ENCODE measurements at places on chromosomes 16 and 17.

- no peak for DNase-seq
Measured at GRCh38 chr17:65198653-65199382, 61.6 kb downstream of the RGS9 start.

DNA sequence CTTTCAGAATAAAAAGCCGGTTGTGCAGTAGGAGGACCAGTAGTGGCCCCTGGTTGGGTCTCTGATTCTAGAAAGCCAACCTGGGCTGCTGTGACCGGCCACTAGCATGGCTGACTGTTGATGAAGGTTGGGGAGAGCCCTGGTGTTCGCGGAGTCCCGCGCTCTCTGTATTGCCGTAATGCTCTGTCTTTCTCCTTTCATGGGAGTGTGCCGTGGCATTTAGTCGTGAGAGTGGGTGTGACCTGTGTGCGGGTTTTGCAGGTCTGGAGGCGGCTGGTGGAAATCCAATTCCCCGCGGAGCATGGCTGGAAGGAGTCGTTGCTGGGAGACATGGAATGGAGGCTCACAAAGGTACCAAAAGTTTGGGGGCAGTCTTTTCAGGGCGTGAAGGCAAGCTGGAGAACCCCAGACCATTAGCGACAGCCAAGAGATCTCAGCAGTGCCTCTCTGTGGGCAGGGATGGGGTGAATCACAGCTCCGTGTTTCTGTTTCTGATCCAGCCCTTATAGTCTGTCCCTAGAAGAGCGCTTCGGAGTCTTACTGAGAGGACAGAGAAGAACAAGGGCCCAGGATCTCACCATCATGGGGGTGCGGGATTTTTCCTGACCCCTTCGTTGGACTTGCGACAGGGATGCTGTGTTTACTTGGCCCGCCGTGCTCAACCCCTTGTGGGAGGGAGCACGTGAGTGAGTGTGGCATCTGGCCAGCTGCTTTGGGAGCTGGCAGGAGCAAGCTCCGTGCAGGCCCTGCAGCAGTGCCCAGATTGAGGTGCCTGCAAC lies 56.5 kb downstream of the RNF213 start:
- DNase-seq = no peak

DNA sequence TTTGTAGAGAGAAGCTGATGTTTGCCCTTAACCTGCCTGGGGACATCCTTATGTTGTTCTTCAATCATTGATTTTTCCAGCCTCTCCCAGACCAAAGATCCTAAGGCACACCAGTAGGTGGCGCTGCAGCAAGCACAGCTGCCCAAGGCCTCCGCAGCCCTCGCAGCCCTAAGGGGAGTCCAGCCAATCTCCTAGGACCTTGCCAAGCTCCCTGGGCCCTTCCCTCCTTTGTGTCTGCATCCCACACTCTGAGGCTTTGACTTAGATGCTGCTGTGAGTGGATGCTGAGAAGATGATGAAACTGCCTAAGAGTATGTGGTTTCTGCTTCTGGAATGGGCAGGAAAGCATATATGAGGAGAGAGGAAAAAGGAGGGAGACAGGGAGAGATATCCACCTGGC lies 47.1 kb downstream of the SPACA3 start:
- DNase-seq = no peak

- no peak for DNase-seq
Measured at GRCh38 chr17:12046786-12047185, 26.1 kb downstream of the MAP2K4 start.

- DNase-seq = no peak
Measured at GRCh38 chr17:2700491-2701141, 10.9 kb downstream of the CLUH start.

DNA sequence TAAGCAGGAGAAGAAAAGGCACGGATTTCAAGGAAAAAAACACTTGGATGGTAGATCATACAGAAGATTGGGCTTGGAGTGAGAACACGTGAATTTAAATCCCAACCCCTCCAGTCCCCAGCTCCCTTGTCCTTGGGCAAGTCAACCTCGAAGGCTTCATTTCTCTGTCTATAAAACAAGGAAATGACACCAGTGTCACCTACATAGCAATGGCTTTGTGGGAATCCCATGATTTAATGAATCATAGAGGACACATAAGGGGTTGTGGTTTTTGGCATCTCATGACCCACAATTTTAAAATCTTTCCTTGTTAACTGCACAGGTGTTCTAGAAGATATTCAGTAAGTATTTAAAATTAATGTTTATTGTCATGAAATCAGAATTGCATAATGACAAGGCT lies 8.2 kb upstream of the CCL2 start:
- DNase-seq = no peak

GRCh38 chr17:8728971-8729370 lies 15.7 kb downstream of the CCDC42 start:
- DNase-seq = no peak

DNA sequence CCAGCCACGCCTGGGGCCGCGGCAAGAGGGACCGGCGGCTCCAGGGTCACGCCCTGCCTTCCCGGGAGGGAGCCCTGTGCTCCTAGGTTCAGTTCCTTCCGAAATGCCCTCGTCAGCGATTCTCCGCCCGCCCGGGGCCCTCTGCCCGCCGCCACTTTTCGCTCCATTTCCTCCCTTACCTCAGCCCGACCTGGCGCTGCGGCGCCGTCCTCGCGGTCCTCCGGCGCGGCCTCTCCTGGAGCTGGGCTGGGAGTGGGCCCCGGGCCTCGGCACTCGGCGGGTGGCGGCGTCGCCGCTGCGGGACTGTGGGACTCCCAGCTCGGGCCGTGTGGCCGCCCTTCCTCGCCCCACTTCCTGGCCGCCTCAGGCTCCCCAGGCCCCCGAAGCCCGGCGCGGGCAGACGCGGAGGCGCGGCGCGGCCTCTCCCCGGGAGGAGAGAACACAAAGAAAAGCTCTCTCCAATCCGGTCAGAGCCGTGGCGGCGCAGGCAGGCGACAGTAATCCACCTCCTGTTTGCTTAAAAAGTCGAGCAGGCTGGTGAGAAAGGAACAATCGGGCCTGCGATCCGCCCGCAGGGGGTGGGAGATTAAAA lies 1.6 kb downstream of the BAHCC1 start:
- DNase-seq = no peak

- no peak for DNase-seq
Measured at GRCh38 chr17:41340934-41341861, 9.4 kb downstream of the KRT33A start.

DNA sequence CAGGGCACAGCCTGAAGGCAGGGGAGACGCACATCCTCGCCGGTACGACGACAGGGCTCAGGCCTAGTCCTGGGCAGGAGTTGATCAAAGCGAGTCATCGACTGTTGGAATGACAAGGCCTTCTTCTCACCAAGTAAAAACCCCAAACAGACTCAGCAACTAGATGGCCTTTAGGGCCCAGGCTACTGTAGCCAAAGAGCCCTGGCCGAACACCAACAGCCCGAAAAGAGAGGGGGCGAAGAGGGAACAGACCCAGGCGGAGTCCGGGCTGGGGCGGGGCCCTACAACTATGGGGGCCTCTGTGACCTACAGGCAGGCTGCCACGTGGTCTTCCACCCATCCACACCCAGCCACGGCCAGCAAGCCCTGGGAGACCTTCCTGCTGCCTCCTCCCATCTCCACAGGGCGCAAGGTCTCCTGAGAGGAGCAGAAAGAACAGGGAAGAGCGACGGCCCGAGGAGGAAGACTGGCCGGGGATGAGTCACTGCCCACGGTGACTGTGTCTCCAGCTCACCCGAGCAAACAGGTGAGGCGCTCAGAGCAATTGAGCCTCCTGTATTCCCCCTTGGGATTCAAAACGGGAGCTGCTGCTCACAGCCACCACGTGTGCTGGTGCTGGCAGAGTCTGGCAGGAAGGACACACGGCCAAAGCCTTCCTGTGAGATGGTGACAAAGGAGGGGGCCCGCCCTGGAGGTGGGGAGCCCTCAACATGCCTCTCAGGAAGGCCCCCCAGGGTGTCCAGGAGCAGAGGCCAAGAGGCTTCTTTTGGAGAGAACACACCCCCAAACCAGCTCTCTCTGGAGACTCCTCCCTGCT lies 17.7 kb downstream of the SLC16A3 start:
- no peak for DNase-seq

- DNase-seq = no peak
Measured at GRCh38 chr16:49859125-49859811, 3.4 kb upstream of the ZNF423 start.

GRCh38 chr17:67362173-67362572 lies 4.2 kb downstream of the PSMD12 start:
- no peak for DNase-seq

GRCh38 chr17:57916925-57917858 lies 38.0 kb downstream of the CUEDC1 start:
- DNase-seq = peak; percentile 25

- DNase-seq = no peak
Measured at GRCh38 chr16:7590934-7591333, 258.3 kb downstream of the RBFOX1 start.

DNA sequence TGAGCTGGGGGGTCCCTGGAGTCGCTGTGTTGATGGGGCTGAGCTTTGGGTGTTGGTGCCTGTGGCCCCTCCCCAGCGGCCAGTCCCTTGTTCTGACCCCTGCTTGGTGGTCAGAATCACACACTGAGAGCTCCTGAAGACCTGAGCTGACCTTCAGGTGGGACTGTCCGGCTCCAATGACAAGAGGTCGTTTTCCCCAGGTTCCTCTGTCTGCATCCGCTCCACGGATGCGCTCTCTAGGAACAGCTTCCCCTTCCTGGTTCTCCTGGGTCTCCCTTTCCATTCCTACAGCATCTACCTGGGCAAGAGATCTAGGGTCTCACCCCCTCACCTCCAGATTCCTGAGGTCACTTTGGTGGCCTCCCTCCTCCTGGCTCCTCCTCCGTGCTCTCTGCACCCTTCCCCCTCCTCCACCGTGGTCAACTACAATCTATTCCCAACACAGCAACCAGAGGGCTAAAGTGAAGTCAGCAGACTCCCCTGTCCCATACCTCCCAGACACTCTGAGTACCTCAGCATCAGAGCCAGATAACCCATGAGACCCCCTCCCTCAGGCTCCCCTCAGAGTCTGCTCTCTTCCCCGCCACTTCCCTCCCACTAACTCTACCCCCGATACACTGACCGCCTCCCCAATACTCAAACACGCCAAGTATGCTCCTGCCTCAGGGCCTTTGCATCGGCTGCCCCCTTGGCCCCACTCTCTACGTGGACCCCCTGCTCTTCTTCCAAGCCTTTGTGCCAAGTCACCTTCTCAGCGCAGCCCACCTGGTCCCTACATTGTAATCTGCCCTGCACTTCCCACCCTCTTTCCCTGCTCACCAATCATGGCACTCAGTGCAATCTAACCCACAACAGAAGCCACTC lies 9.0 kb upstream of the SEC14L5 start:
- DNase-seq = no peak

- no peak for DNase-seq
Measured at GRCh38 chr17:75875940-75876189, 2.5 kb downstream of the TRIM47 start.

DNA sequence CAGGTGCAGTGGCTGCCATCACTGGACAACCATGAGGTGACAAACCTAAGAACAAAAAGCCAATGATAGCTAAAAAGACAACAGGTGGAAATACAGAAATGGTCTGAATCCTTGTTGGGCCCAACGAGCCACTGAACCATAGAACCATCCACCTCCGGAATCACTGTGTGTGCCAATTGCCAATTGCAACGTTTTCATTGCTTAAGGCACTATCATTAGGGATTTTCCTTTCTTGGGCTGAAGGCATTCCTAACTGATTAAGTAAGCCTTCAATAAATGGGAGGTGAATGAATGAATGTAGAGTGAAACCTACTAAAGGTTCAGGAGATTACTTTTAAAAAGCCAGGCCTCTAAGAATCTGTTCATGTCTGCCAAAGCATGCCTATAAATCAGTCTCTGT lies 3.6 kb downstream of the USP31 start:
- DNase-seq = no peak

DNA sequence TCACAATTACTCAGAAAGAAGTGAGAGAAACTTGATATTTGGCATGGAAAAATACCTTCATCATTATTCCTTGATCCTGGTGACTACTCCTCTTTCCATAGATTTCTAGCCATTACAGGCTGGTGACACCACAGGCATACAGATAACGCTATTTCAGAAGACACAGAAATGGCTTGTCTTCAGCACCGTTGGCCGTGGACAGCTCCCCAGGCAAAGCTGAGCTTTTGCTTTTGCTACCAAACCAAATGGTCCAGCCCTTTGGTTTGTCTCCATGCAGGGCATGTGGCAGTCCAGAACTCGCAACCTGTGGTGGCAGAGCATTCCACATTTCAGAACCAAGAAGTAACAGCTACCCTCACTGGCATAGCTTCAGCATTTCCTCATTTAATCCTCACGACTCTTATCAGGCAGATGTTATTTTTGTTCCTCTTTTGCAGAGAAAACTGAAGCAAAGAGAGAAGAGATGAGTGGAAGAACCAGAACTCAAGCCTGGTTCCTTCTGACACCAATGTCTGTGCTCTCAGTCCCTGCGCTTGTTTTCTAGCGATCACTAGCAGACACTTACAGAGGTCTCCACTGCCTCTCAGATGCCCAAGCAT lies 55.5 kb downstream of the HS3ST4 start:
- no peak for DNase-seq

DNA sequence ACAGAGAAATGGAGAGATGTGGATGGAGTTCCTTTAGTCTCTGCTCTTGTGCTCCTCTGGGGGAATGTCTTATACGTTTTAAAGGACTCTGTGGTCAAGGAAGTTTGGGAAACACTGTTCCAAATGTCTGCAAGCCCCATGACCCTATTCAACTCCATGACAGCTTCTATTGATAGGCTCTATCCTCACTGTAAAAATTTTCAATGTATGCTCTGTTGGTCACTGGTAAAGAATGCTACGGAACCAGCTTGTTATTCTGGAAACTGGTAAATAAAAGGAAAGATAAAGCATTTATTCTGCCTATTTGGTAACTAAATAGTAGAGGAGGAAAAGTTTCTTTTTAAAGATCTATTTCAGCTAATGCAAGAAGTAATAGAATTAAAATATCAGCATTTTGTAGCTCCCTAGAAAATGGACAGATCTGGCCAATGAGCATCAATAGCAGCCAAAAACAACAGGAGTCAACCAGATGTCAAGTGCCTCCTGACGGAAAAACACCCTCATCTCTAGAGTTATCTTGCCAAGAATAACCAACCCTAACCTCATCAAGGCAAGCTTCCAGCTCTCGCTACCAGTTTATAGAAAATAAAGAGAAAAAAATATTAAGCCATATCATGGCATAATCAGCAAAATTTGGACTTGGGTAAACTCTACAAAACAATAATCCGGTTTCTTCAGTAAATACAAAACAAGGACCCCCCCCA lies 16.1 kb downstream of the GDE1 start:
- DNase-seq = no peak

- peak; percentile 24 for DNase-seq
Measured at GRCh38 chr17:77282524-77283515, 142.1 kb downstream of the SEC14L1 start.

- DNase-seq = peak; percentile 47
Measured at GRCh38 chr17:64938925-64939474, 19.7 kb upstream of the LRRC37A3 start.

DNA sequence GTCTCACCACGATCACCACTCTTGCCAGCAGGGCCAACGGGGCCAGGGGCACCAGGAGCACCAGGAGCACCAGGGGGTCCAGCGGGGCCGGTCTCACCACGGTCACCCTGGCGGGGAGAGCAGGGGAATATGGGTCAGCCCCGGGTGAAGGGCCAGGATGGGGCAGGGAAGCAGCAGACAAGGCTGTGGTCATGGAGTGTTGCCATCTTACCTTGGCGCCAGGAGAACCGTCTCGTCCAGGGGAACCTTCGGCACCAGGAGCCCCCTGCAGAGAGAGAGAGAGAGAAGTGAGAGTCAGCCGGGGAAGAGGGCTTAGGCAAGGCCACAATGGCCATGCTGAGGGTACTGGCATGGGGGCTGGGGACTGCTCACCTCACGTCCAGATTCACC lies 12.9 kb downstream of the COL1A1 start:
- no peak for DNase-seq

- no peak for DNase-seq
Measured at GRCh38 chr17:10631048-10631700, 25.9 kb downstream of the MYH3 start.
